AML-193 (cell line): ENCODE measurements at places on chromosomes 1 and 21.

DNA sequence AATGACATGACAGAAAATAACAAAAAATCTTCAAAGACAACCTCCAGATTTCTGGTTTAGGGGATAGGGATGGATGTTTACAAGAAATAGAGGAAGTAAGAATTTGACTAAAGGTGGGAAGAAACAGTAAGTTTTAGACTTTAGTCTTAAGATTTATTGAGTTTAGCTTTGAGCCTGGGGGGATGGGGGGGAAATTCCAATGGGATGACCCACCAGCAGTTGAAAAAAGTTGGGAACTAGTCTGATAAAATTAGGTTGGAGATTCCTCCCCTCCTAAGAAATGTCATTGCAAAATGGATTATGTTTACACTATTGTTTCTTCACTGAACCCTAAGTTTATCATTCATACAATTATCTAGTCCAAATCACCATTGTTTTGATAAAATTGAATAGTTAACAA is 28.4 kb downstream of the WDR26 start:
- DNase-seq, result no peak

GRCh38 chr1:98793136-98793535 is 131.6 kb downstream of the SNX7 start:
- no peak for DNase-seq

DNA sequence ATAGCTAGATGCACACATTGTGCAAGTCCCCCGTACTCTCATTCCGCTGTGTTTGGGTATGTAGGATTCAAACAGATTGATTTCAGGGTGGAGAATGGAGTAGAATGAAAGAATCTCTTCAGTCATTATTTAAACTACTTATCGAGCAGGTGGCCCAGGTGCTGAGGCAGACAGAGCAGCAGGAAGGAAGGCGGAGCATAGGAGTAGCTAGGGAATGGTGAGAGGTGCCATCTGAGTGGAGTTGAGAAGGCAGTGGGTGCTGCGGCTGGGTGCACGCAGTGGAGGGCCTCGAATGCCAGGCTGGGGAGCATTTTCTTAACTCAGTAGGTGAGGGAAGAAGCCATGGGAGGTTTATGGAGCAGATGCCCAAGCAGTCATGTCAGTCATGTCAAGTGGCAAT is 45.2 kb upstream of the CD101 start:
- DNase-seq, result no peak

DNA sequence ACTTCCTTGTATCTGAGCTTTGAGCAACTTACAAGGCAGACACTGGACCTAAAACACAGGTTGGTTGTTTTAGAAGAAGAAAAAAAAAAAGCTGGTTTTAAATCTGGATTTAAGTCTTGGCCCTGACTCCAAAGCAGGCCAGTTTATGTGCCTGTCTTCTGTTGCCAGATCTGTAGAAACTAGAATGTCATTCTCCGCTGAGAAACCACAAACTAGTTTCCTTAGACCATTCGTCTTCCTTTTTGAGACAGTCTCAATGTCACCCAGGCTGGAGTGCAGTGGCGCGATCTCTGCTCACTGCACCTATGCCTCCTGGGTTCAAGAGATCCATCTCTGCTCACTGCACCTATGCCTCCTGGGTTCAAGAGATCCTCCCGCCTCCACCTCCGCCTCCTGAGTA is 33.9 kb downstream of the APP start:
- no peak for DNase-seq

GRCh38 chr1:34763142-34763781 is 3.7 kb downstream of the GJB4 start:
- no peak for DNase-seq

DNA sequence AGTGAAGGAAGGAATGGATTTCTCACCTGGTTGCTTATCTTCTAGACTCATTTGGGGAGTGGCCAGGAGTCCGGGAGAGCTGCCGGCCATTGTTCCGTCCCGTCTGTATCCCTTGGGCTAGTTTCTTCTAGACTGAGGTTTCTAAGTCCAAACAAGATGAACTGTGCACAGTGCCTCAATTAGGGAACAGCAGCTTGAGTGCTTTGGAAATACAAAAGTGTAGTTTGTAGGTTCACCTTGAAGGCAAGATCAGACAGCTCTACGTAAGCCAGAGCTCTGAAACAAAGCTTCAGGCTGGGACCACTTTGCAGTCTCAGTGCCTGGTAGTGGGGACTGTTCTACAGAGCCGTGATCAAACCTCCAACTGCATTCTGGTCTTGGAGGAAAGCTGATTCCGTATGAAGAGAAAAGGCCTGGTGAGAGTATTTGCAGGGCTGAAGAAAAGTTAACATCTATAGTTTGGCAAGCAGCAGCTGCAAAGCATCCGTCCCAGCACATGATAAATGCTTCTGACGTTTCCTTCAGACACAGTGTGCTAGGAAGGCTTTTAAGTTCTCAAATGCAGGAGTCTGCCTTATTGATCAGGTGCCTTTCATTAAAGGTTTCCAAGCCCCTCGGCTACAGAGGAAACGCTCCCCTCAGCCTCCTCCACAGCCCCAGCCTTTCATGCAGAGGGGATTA is 432.8 kb downstream of the KIF26B start:
- no peak for DNase-seq

GRCh38 chr1:206866062-206866461 is 639 bp downstream of the IL20 start:
- no peak for DNase-seq

GRCh38 chr1:11337580-11338073 is 64.6 kb downstream of the UBIAD1 start:
- DNase-seq, result peak; percentile 23

DNA sequence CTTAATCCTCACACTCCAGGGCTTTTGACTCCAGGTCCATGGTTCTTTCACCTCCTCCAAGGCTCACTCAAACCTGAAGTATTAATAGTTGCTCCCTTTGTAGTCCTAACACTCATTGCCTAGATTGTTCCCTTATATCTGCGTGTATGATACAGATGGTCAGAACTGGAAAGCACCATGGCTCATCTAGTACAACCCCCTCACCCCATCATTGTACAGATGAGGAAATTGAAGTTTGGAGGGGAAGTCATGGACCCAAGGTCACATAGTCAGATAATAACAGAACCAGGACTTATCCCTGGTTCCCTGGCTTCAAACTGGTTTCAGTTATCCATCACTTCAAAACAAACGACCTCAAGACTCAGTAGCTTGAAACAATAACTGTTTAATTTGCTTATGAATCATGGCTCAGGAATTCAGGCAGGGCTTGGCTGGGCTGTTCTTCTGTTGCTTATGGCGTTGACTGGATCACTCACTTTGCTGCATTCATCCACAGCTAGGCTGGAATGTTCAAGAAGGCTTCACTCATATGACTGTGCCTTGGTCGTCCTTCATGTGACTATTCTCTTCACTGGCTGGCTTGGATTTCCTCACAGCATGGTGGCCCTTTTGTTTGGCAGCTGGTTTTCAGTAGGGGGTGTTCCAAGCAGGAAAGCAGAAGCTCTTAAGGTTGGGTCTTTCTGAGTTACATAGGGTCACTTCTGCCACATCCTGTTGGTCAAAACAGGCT is 5.0 kb downstream of the NOS1AP start:
- peak; percentile 51 for DNase-seq

- no peak for DNase-seq
These were observed 7.2 kb downstream of the WDTC1 start for GRCh38 chr1:27241677-27242076.

- DNase-seq, result no peak
These were observed 47.1 kb downstream of the PRDM15 start for GRCh38 chr21:41831866-41832595.

- DNase-seq, result peak; percentile 59
These were observed 504 bp downstream of the SCCPDH start for GRCh38 chr1:246724731-246725095.

DNA sequence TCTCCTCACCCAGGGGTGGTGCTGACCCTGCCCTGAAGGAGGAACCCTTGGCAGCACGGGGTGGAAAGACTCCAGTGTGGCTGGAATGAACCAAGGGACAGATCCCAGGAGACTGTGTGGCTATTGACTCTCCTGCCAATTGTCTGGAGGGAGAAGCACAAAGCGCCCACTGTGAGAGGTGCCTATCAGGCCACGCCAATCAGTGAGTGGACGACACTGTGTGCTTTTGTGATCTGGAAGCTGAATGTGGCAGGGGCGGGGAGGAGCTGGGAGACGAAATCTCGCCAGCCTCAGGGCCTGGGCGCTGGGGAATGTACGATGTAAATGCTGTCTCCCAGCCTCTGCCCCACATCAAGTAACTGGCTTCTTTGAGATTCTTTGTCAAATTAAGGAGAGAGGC is 167.1 kb downstream of the ZBTB18 start:
- DNase-seq, result no peak

- DNase-seq, result no peak
These were observed 7.5 kb upstream of the CYP4A11 start for GRCh38 chr1:46948629-46949416.

- no peak for DNase-seq
These were observed 124.2 kb downstream of the KCNN3 start for GRCh38 chr1:154745750-154746425.
